ENCODE measurements at places on chromosomes 7 and 10. TPM values are rescaled to one million over a fixed set of nuclear protein-coding genes. Genes with fewer than 3 reads are reported as not detected.
A peak's percentile ranks its signal among the peaks of the same experiment; 100 is the strongest.

DNA sequence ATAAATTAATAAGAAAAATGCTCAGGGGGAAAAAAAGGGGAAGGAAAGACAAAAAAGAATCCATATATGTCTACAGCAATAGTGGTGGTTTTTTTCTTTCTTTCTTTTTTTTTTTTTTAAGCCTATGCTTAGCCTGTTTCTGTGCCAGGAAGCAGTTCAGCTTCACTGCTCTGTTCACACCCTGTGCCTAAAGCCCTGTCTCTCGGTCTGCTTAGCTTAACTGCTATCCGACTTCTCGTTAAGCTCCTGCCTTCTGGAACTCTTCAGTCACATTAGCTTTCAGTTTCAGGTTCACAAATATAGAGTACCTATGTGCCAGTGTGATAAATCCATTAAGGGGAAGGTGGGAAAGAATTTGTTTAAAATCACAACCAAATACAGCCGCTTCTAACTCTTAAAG, 26.5 kb upstream of the NRG3 start:
- no peak for DNase-seq

DNA sequence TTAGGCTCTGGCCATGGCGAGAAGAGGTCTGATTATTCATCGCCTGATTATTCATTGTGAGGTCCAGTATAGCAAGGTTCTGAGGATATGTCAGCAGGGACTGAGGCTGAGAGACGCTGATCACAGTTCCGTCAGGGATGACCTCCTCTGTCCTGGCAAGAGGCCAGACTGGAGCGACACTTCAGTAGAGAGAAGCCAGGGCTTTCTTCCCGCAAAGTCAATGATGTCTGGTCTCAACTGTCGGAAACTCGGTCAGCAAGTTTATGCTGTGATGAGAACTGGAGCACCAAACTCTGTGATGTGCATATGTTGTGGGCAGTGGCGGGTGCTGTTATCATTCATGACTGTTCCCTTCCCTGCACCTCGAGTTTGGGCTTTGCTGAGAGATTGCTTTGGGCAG, 29.0 kb upstream of the GNA12 start:
- no peak for DNase-seq

DNA sequence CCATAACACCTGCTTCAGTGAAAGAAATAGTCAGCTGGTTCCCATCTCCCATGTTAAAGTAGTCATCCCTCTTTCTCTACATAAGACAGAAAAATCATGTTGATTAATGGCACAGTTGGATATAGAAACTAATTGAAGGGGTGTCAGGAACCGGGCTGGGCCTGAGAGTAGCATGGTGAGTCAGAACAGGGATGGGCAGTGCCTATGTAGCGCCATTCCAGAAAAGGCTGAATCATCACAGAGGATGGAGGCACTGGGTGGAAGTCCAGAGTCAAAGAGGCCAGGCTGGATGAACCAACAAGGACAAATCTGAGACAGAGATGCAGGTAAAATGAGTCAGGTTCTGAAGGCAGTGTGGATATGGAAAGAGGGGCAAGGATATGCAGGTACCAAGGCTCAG, 201.2 kb downstream of the LHFPL3 start:
- no peak for DNase-seq

DNA sequence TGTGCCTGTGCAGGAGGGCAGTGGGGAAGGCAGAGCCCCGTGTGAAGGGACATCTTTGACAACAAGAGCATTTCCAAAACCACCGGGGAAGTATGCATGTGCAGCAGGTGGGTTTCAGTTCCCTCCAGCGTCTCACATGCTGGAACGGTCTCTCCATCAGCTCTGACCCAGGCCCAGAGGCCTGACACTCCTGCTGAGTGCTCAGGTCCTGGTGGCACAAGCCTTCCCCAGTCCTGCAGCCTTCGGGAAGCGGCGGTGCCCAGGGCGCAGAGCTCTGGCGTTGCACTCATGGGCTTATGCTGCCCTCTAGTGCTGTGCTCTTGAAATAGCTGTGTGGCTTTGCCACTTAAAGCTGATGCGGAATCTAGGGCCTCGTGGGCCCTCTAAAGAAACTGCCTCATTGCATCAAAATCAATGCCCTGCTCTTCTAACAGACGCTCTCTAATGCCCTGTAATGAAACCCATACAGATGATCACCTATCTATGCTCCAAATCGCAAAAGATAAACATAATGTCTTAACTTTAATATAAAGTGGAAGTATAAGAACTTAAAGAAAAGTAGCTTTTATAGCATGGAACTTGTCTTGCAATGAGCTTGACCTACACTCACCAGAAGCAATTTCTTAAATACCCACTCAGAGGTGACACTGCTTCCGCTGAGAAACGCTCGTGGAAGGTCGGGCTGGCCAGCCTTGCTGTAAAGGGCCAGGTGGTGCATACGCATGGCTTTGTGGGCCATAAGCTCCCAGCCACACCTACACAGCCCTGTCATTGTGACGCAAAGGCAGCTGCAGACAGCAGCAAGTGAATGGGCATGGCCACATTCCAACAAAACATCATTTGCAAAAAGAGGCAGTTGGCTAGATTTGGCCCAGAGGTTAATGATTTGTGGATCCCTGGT, 38.6 kb downstream of the CLRN3 start:
- DNase-seq = peak; percentile 36

DNA sequence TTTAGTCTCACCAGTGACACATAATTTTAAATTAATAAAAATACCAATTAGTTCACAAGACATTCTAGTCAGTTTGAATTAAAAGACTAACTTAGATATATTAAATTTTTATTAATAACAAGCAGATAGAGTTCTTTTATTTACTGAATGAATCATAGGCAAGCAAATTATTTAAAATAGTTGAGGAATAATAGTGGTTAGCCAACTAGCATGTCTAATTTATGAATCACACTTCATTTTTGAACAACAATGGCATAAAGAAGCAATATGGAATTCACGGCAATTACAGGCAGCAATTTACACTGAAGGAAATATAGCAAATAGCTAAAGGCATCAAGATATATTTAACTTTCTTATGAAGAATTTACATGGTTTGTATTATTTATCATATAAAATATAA, 187.0 kb upstream of the SLC26A5 start:
- no peak for DNase-seq

GRCh38 chr10:96972264-96972663, 140.2 kb downstream of the LCOR start:
- no peak for DNase-seq

DNA sequence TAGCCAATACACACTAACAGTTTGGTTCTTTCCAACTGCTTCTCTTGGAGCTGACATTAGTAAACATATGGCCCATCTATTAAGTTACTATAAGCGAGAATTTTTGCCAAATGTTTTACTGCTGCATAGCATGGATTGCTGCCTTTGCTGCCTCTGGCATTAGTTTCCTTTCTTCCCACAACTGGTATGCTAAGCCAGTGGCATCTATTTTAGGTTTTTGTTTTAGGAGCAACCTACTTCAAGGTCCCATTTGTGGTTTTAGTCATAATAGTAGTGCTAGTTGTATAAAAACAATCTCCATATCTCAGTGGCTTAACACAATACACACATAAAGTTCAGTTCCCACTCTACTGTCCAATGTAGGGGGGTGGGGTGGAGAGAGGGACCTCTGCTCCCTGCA, 25.9 kb upstream of the PANK1 start:
- DNase-seq = no peak

- no peak for DNase-seq
Observed at GRCh38 chr7:101116898-101117297, 10.0 kb upstream of the SERPINE1 start.

- no peak for DNase-seq
Observed at GRCh38 chr10:29766753-29767152, 132.0 kb upstream of the SVIL start.

- DNase-seq = no peak
Observed at GRCh38 chr10:48983648-48984351, 44.2 kb upstream of the LRRC18 start.

GRCh38 chr7:145848691-145849090, 267.9 kb upstream of the CNTNAP2 start:
- no peak for DNase-seq

- DNase-seq = no peak
Observed at GRCh38 chr7:41661596-41661995, 41.3 kb downstream of the INHBA start.

- no peak for DNase-seq
Observed at GRCh38 chr10:106107706-106108105, 1056.8 kb downstream of the SORCS1 start.

GRCh38 chr7:149002604-149003003, 25.7 kb downstream of the PDIA4 start:
- DNase-seq = no peak

Gene PPIA
- 1,042 TPM for polyA plus RNA-seq

Gene WDR86
- 13.3 TPM for polyA plus RNA-seq

Gene KNDC1
- 4.9 TPM for polyA plus RNA-seq

Gene ARPC1A
- polyA plus RNA-seq = 103 TPM

Gene SP8
- polyA plus RNA-seq = not detected

All from right lung (tissue), 10 donors.